ENCODE measurements at places on chromosomes 2 and 18.

DNA sequence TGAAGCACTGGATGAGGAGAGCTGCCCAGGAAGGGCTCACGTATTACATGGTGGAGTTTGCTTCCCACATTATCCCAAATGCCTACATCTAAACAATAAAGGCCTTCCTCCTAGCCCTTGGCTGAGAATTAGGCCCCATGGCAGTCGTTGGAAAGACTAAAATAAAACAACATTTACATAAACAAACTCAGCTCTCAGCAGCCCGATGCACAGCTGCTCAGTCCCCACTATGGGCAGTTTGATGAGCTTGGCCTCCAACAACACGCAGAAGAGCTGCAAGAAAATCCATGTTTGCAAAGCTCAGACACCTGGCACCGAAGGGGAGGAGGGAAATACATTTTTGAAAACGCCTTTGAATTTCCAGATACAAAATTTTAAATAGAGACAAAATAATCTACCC, 352.4 kb downstream of the EIPR1 start:
- DNase-seq: no peak

GRCh38 chr18:32167980-32168730, 21.7 kb upstream of the MEP1B start:
- DNase-seq: no peak

- no peak for DNase-seq
These were observed 24.6 kb downstream of the DYTN start for GRCh38 chr2:206693399-206694137.

DNA sequence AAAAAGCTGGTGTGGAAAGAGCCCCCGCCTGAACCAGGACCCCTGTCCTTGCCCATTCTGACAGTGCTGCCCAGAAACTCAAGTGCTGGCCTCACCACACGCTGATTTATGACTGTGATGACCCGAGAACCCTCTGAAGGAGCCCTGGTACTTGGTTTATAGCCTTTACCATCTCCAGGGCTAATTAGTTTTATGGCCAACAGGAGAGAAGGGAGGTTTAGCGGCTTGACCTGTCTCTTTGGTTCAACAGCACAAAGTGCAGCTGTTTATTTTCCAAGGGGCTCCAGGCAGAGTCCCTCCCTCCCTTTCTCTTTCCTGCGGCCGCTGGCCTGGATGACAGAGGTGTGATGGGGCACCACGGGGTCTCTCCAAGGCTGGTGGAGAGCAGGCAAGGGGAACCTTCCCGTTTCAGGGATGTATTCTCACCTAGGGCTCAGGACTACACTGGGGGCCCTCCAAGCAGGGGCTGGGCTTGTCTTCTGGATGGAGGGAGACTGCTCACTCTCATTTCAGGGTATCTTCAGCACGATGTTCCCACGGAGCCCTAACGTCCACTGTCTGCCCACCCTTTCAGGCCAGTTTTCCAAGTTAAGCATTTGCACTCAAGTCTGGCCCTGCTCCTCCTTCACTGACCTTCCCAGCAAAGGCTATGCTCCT, 174.2 kb upstream of the GLI2 start:
- no peak for DNase-seq

DNA sequence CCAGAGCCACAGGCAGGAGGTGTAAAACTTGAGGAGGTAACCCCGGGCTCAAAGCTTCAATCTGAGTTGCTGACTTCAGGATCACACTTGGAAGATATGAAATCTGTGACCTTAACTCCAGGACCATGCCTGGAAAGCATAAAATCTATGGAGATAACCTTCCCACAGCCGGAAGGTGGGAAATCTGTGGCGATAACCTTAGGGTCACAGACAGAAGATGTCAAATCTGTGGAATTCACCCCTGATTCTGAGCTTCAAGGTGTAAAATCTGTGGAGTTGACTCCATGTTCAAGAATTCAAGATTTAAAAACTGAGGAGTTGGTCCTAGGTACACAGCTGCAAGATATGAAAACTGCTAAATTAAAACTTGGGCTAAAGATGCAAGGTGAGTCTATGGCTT, 11.6 kb upstream of the ZNF512 start:
- no peak for DNase-seq

DNA sequence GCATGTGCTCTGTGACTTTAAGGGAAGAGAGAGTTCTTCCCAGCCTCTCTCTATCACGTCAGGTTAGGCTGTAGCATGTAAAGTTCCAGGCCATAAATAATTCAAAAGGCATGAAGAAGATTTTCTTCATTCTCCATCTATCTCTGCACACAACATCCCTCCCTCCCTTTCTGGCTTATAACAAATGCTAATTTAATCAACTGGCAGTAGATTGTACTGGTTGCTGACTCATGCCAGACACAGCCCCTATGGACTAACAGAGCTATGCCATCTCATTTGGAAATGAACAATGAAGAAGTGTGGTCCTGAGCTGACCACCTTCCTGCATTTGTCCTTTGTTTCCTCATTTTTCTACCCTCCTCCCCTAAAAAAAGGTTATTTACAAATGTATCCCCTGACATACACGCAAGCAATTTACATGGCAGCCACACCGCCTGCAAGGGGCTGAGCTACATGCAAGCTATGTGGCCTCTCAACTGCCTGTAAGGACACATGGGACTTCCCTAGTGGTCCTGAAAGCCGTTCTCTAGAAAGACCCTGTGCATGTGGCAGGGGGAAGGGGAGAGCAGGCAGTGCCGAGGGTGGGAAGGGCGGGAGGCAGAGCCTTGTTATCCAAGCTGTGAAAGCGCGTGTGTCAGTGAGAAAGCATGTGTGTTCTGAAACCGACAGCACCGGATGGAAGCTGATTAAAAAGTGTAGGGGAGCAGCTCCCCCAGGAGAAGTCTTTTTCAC, 90.9 kb upstream of the KLF7 start:
- DNase-seq: no peak

DNA sequence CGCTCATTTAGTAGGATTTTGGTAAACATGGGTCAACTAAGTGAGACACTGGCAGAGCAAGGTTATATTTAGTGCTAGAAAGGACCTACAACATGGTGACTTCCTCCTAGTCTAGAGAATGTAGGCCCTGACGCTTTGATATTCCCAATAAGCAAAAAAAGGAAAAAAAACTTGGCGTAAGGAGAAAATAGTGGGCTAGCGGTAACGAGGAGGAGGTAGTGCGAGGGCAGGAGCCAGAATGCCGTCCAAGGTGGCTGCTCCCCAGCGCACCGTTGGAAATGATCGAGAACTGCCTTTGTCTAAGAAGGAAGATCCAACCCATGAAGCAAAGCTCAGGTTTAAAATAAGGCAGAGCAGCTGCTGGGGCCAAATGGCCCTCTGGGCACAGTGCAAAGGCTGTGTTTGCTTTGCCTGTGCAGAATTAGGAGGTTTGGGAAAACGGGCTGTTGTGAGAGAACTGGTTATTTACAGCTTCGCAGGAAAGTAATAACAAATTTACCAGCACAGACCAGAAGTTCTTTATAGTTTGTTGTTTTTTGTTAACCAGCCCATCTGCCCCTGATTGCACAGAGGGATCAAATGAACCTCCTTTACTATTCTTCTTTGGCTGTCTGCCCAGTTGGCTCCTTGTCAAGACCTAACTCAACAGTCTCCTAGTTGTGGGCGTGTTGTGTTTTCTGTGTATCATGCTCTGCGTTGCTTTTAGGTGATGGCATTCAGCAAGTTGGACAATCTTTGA, 86.6 kb downstream of the ITGB1BP1 start:
- no peak for DNase-seq

DNA sequence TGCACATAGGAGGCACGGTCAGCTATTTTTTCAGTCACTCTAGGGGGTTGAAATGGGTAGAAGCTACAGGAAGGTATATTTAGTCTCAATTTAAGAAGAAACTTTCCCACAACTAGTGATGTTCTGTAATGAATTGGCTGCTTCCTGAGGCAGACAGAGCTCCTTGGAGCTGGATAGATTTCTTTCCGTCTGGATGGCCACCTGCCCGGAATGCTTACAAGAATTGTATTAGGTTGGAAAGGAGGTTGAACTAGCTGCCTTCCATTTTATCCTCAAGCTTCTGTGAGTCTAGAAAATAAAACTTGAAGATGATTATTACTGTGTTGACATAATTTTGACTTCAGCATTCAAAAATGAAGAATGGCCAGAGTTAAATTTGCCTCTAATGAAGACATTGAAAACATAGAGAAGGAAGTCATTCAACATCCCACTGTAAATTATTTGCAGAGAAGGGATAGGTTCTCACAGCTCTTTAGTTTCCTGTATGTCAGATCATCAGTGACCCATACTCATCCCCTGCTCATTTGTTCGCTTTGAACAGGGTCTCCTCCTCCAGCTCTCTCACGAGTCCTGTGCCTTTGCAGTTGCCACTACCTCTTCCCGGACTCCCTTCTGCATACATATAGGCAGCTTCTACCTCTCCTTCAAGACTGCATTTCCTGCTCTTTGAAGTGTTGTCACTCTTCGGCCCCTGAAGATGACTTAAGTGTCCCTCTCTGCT, 88.8 kb downstream of the CRIM1 start:
- no peak for DNase-seq

GRCh38 chr2:13813236-13813635, 819.3 kb upstream of the LRATD1 start:
- no peak for DNase-seq

GRCh38 chr2:80926168-80926567, 621.6 kb upstream of the LRRTM1 start:
- no peak for DNase-seq

DNA sequence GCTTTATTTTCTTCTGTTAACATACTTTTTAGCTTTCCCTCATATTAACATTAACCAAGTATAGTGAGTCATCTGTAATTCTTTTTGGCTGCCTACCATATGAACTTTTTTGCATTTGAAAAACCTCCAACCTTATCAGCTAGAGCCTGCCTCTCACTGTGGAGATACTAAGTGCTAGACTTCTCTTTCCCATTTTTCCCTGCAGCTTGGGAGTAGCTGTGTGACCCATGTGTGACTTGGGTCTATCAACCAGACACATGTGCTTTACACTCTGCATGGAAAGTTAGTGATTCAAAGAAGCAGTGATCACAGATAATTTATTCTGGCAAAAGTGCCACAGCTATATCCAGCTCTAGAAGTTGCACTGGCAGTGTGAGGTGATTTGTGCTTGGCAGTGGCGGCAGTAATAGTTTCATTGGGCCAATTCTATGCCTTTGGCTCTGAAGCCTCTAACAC, 36.3 kb downstream of the PREPL start:
- no peak for DNase-seq

DNA sequence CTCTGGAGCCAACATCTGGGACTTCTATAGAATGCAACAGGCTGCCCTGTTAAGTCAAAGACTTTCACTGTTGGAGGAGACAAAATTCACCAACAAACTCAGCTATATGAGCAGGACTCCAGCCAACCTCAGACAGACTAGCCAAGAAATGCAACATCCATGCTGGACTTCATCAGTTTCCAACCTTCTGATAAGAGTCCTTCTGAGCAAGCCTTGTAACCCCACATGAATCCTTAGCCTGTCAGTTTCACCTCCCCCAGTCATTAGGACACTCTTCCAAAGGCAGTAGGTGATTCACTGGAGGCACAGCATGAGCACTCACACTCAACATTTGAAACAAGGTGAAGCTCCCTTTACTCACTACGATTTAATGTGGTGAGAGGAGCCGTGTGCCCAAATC, 5.8 kb downstream of the TBC1D8 start:
- DNase-seq: no peak

DNA sequence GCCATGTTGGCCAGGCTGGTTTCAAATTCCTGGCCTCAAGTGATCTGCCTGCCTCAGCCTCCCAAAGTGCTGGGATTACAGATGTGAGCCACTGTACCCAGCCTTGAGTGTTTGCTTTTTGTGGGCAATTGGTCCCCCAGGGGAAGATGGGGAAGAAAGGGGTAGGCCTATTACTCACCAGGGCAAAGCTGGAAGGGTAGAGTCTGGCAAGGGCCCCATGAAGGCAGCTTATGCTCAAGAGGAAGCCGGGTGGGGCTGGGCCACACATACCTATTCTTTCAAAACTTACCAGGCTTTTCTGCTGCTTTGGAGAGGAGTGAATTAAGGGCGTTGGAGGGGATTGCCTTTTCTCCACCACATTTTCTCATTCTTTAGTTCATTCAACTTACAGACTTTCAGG, 24.5 kb upstream of the CD28 start:
- DNase-seq: no peak

DNA sequence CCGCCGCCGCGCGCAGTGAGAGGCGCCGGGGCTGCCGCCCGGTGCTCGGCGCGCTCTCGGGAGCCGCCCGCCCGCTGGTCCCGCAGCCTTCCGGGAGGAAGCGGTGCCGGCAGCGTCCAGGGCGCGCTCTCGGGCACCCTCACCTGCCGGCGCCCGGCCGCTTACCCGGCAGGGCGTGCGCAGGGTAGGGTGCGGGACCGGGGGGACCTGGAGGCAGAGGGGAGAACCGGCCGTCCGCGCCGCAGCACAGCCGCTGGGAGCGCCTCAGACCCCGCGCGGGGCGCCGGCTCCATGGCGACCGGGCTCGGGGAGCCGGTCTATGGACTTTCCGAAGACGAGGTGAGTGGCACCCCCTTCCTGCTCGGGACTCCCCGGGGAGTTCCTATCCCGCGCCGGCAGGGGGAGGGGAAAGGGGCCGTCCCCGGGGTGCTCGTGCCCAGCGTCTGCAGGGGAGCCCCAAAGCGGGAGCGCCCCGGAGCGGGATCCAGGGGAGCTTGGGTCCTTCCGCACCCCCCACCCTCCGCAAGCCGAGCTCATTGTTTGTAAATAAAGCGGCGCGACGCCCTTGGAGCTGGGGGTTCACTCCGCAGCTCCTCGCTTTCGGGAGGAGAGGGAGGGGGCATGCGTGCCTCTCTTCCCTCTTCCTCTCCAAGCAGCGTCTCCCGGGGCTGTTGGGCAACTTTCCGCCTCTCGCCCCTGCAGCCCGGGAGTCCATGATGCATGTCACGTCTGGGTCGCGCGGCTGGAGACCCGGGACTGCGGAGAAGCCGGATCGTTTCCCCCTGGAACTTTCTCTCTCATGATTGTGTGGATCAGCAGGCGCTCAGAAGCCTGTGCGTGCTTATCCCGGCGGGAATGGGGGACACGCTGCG, 580 bp downstream of the NEDD4L start:
- peak; percentile 34 for DNase-seq

DNA sequence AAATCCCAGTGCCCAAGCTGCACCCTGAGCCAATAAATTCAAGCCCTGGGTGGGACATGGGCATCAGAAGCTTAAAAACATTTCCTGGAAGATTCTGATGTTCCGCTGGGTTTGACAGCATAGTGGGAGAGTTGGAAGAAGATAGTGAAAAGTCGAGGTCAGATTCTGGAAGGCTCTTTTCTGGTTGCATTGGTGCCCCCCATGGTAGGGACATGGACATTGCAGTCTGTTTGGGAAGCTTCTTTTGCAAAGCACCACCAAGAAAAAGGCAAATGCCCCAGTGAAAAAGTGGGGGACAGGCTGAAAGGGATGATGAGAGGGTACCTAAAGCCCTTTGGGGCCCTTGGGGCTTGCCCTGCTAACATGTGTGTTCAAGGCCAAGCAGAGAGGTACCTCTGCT, 21.0 kb downstream of the MERTK start:
- no peak for DNase-seq

Measured in activated T-cell treated with anti-CD3 and anti-CD28 coated beads for 48 hours (primary cell).